Stimulated activated CD4-positive, alpha-beta T cell treated with anti-CD3 and anti-CD28 coated beads, Interleukin-1b, Interleukin-23, amount 100 ng/mL, for 1 hour (primary cell): ENCODE measurements at places on chromosomes 3 and 15.

- no peak for DNase-seq
Measured at GRCh38 chr3:27034255-27034654, 334.9 kb downstream of the NEK10 start.

DNA sequence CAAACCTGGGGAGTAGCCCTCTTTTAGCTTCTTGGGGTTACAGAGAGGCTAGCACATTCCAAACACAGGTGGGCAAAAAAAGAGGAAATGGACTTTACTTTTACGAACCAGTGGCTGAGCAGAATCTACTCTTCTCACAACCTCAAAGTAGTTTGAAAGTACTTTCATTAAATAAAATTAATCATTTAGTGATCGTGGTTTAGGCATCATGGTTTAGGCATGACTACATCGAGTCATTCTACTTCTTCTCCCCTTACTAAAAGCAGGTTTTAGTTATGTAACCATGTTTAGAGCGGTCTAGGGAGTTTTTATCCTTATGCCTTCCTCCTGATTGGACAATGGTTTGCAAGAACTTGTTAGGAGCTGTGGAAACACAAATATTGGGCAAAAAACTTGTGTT is 2.5 kb upstream of the GREM1 start:
- no peak for DNase-seq

DNA sequence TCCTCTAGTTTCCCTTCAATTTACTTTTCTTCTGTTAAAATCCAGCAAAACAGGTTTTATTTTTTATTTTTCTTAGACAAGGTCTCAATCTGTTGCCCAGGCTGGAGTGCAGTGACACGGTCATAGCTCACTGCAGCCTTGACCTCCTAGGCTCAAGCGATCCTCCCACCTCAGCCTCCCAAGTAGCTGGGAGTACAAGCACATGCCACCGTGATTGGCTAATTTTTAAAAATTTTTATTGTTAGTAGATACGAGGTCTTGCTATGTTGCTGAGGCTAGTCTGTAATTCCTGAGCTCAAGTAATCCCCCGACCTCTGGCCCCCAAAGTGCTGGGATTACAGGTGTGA is 41.6 kb downstream of the ILDR1 start:
- no peak for DNase-seq

- no peak for DNase-seq
Measured at GRCh38 chr3:57409471-57409870, 117.0 kb upstream of the ASB14 start.

DNA sequence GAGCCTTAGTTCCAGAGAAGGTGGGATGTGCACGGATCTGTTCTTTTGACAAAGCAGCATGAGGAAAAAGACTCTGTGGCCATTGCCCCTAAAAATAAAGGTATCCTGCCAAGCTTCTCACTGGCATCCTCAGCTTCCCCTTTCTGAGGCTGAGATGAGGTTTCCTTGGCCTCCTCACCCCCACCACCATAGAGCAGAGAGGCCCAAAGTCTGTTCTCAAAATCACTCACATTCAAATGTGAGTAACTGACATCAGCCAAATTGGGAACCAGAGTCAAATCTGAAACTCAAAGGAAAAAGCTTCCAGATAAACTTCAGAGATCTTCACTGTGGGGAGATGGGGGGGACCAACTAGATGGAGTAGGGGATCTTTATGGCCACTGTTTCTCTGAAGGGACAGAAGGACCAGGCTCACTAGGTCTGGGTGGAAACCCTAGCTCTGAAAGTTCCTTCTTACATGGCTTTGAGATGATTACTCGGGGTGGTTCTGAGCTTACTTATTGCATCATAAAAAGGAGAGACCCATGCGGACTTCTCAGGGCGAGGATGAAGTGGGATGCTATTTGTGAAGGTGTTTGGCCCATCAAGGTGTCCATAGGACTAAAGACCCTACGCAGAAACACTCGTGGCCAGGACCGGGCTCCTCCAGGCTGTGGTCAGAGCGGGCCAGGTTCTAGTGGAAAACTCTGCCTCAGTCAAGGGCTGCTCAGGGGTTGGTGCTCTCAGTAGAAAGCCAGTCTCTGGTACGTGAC is 61.5 kb upstream of the MEF2A start:
- no peak for DNase-seq

DNA sequence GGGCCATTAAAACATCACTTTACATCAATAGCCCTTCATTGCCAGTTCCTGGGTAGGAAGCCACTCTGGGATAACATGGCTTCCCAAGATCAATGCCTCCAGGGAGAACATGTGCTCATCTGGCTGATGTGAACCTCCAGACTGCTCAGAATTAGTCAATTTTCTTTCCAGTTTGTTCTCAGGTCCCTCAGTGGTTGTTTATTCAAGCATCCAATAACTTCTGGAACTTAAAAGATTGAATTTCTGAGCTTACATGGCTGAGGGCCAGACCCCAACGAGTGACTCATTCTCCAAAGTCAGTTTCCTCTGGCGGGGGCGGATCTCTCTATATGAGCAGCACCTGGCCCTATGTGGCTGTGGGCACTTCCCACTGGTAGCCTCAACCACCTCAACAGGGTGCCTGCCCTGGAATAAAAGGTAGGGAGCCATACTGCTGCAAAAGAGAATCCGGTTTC is 34.0 kb downstream of the LYZL4 start:
- no peak for DNase-seq

DNA sequence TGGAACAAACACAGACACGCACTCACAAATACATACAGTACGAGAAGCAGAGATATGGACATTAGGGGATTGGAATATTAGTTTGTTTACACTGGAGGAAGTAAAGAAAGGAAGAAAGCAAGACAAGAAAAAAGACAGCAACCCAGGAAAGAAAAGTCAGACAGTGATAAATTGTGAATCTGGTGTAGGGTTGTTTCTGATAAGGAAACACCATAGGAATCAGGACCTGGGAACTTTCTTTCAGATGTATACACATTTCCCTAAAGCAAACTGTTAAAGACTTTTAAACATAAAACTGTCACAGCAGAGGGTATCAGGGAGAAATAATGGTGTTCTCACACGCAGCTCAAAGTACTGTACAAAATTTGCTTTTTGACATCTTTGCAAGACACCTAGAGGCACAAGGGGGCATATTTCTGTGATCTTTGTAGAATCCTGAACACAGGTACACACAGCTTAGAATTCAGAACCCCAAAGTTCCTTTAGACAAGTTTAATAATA is 153.7 kb downstream of the TUSC7 start:
- no peak for DNase-seq

GRCh38 chr3:58568572-58569286 is 8.5 kb downstream of the FAM107A start:
- peak; percentile 23 for DNase-seq

- no peak for DNase-seq
Measured at GRCh38 chr3:64382153-64382552, 156.9 kb upstream of the PRICKLE2 start.

DNA sequence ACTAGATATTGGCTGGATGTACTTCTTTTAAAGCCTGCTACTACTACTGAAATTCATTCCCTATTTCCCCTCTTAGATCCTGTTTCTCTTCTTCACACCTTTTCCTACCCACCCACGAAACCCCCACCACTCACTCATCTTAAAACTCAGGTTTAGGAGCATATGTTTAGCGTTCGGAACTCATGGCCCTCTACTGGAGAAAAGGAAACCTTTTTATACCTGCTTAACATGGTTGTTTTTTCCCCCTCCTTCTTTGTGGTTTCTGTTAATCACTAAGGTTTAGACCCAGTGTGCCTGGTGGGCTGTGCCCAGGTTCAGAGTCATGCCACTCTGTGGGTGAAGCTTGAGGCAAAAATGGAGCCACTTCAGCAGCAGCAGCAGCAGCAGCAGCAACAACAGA is 2.6 kb downstream of the ARID3B start:
- no peak for DNase-seq

GRCh38 chr15:98926236-98926635 is 81.4 kb downstream of the PGPEP1L start:
- no peak for DNase-seq

- no peak for DNase-seq
Measured at GRCh38 chr3:151890721-151891141, 17.3 kb downstream of the SUCNR1 start.

DNA sequence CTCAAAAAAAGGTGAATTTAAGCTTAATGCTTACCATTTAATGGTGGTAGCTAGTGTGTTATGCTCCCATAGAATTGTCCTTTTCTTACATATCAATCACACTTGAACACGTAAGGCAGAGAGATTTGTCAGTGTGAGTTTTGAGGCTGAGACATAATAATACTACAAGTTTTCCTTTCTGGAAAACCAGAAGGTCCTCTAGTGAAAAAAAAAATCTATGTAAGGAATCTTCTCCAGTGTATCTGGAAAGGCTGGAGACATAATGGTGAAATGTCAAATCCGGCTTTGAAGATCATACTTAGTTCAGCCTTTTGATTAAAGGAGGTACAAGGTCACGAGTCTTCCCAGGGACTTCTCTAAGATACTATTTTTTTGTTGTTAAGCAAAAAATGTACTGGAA is 3.4 kb downstream of the TSC22D2 start:
- no peak for DNase-seq

GRCh38 chr3:123883111-123883510 is 1.0 kb downstream of the MYLK start:
- DNase-seq = no peak

DNA sequence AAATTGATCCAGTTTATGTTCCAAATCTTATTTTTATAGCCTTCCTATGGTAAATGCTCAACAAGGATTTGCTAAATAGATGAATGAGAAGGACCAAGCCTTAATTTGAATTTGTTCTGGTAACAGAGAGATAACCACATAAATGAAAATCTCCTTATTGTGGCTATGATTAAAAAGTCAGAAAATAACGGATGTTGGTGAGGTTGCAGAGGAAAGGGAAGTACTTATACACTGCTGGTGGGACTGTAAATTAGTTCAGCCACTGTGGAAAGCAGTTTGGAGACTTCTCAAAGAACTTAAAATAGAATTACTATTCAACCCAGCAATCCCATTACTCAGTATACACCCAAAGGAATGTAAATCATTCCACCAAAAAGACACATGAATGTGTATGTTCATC is 26.2 kb downstream of the AAGAB start:
- no peak for DNase-seq

DNA sequence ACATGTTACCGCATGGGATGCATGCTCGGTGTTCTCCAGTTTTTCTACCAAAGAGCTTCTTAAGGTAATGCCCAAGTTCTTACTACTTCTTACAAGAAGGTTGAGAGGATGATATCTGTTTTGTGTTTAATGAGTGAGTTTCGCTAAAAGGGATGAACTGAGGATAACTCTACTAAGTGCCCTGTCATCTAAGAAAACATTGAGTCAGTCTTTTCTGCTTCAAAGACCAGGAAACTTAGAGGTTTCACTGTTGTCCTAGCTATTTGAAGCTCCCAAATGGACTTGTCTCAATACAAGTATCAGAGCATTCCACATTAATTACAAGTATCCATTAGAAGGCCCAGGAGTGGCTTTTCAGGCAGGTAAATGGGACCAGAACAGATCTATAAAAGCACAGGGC is 296.2 kb downstream of the KBTBD8 start:
- no peak for DNase-seq

GRCh38 chr15:66389098-66389858 is 2.6 kb downstream of the MAP2K1 start:
- DNase-seq = no peak

DNA sequence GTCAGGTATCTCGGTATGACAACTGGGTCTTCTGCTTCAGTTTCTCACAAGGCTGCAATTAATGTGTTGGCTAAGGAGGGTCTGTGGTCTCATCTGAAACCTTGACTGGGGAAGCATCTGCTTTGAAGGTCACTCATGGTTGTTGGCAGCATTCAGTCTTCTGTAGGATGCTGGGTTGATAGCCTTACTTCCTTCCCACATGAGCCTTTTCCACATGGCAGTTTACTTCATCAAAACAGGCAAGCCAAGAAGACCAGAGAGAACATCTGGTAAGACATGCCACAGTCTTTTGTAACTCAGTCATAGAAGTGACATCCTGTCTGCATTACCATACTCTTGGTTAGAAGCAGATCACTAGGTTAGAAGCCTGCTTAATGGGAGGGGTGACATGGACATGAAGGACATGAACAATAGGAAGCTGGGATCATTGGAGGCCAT is 49.5 kb downstream of the CMC1 start:
- DNase-seq = no peak

DNA sequence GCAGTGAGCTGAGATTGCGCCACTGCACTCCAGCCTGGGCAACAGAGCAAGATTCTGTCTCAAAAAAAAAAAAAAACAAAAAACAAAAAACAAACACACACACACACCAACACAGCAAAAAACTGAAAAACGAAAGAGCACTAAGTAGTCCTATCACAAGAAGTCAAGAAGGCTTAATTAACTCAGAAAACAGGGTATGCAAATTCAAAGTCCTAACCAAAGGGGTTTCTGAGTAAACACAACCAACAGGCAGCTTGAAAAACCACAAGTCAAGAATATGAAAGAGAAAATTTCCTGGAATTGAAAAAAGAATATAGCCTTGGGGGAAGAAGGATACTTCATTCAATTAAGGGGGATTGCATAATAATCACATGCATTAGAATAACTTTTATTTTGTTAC is 37.7 kb upstream of the PARP14 start:
- no peak for DNase-seq

- DNase-seq = no peak
Measured at GRCh38 chr3:170585008-170585936, 603 bp downstream of the SLC7A14 start.

- no peak for DNase-seq
Measured at GRCh38 chr3:27423463-27423862, 54.3 kb upstream of the NEK10 start.

DNA sequence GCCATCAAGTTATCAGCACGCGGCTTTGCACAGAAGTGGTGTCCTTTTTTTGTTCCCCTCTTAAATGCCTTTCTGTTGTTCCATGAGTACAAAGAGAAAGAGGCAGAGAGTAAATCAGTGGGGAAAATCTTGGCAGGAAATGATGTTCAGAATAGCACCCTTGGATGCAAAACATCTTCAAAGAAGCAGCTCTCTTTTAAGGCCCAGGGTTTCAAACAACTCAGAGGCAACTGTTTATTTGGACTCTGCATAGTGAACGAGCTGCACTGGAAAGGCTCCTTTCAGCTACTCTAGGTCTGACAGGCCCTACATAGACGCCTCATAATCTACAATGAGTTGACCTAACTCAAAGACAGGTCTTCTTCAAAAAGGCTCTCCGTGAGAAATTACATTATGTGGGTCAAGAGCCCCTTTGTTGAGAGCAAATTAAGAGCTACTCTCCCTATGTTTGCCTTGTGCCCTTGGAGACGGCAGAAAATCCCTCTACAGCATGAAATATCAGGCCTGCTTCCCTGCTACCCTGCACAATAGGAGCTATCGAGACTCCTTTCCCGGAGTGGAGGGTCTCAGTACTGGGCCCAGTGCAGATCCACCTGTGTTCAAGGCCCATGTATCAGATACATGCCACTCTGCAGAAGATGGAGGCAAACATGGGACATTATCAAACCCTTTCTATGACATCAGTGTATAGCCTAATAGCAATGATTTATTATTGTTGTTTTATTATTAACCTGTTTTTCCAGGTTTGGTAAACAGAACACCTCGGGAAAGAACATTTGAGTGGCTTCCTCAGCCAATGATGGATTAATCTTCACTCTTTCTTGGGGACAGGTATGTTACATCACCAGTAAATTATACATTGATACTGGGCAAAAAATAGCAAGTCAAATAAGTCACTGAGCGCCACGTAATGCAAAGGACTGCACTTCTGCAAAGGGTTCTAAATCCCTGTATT is 53.1 kb downstream of the HEG1 start:
- DNase-seq = no peak
